ENCODE measurements at places on chromosomes 4 and X.
A peak's percentile ranks its signal among the peaks of the same experiment; 100 is the strongest.

GRCh38 chr4:72107456-72107855 is 75.7 kb downstream of the NPFFR2 start:
- DNase-seq, result no peak

DNA sequence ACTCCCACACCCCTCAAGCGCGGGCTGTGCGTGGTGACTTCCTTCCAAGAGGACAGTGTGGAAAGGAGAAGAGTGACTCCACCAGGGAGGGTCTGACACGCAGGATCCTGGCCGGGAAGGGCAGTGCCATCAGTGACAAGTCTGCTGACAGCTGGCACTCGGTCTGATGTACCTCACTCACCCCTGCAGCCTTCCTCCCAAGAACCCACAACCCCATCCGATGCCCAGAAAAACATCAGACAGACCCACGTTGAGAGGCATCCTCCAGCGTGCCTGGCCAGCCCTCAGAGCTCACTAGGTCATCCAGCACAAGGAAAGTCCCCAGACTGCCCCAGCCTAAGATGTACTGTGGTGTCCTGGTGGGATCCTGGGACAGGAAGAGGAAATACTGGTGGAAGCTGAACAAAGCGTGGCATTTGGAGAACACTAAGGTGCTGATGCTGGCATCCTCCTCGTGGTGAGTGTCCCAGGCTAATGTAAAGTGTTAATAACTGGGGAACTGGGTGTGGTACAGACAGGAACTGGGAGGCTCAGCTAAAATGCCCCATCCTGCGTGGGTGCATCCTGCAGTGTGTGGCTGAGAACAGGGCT is 200.0 kb upstream of the PSAPL1 start:
- no peak for DNase-seq

DNA sequence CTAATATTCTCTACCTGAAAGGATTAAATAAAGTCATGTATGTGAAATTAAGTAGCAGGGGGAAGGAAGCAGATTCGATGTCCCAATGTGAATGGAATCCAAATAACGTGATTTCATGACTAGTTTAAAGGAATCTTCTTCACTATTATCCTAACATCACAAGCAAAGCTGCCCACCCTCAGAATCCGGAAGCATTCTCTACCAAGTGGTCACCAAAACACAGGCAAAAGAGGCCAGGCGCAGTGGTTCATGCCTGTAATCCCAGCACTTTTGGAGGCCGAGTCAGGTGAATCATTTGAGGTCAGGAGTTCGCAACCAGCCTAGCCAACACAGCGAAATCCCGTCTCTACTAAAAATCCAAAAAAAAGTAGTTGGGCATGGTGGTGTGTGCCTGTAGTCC is 212.9 kb downstream of the LDB2 start:
- DNase-seq, result no peak

- no peak for DNase-seq
Measured at GRCh38 chr4:24179201-24179840, 289.5 kb upstream of the PPARGC1A start.

DNA sequence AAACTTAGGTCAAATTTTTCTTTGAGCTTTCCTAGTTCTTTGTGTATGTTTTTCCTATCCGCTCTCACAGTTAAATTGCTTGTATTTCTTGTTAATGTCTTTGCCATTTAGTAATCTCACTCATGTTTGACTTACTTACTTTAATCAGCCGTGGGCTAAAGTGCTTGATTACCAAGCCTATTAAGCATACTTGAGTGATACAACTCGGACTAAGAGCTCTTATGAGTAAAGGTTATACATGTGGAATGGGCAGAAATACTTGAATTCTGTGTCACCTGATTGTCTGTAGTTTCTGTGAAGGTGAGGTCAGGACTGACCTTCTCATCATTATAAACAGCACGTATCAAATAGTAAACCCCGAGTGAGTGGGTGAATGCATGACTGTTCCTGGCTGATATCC is 664.5 kb downstream of the PDHA2 start:
- no peak for DNase-seq

DNA sequence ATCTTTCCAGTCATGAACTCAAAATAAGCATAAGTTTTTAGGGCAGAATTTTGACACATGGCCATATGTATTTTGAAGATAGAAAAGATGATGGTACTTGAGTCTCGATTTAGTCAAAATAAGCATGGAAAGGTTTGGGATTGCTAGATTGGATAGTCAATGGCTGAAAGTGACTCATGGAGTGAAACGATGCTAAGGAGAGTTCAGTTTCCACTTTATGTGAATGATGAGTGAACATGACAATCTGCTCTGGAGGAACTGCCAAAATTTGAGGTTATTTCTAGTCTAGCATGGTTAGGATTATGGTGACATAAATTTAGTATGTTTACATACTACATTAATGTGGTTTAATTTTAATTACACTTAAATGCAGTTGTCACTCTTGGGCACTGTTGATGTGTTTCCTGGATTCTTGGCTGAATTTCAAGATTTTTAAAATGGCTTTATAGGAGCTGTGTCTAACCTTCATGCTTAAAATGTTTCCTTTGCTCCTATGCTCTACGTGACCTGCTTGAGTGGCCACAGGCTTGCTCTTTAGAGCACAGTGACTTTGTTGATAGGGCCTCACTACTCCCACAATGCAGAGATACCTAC is 17.1 kb downstream of the DDX3X start:
- no peak for DNase-seq

GRCh38 chr4:93066749-93067148 is 761.8 kb upstream of the ATOH1 start:
- no peak for DNase-seq

DNA sequence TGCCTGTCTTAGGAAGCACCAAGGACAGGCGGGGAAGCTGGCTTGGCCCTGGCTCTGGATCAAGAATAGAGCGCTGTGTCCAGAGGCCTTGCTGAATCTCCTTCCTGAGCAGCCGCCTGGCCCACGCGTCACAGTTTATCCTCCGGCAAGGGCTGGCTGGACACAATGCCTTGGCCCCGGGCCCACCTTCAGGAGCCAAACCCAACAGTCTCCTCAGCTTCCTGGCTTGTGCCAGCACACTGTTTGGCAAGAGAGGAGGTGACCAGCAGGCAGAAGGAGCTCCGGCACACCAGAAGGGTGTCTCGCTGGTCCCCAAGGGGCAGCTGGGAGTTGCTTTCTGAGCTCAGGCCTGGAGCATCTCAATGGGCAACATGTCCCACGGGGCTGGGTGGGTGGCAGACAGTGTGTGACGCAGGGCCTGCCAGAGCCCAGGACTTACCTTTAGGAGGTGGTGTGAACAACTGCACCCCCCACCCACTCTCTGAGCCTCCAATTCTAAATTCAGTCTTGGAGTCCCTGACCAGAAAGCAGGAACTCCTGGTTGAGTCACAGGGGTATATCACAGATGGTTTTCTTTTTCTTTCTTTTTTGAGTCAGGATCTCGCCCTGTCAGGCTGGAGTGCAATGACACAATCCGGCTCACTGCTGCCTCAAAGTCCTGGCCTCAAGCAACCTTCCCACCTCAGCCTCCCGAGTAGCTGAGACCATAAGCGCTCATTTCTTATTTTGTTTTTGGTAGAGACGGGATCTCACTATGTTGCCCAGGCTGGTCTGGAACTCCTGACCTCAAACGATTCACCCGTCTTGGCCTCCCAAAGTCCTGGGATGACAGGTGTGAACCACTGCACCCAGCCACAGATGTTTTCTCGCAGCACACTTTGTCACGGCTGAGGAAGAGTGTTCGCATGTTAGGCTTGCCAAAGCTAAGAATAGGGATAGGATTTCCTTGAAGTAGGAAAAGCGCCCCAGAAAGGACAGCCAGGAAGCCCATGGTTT is 361.2 kb downstream of the BCOR start:
- DNase-seq, result peak; percentile 80

DNA sequence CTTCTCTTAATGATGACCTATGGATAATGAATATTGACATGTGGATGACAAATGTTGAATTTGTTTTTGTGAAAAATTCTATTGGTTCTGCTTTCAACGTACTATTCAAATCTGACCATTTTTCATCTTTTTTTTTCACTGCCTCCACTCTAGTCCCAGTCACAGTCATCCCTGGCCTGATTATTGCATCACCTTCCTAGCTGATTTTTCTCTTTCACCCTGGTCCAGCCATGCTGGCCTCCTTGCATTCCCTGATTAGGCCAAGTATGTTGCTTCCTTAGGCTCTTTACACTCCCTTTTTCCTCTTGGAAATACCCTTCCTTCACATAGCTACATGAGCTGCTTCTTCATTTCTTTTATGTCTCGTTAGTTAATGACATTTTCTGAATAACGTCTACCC is 58.1 kb upstream of the MAP9 start:
- DNase-seq, result no peak

DNA sequence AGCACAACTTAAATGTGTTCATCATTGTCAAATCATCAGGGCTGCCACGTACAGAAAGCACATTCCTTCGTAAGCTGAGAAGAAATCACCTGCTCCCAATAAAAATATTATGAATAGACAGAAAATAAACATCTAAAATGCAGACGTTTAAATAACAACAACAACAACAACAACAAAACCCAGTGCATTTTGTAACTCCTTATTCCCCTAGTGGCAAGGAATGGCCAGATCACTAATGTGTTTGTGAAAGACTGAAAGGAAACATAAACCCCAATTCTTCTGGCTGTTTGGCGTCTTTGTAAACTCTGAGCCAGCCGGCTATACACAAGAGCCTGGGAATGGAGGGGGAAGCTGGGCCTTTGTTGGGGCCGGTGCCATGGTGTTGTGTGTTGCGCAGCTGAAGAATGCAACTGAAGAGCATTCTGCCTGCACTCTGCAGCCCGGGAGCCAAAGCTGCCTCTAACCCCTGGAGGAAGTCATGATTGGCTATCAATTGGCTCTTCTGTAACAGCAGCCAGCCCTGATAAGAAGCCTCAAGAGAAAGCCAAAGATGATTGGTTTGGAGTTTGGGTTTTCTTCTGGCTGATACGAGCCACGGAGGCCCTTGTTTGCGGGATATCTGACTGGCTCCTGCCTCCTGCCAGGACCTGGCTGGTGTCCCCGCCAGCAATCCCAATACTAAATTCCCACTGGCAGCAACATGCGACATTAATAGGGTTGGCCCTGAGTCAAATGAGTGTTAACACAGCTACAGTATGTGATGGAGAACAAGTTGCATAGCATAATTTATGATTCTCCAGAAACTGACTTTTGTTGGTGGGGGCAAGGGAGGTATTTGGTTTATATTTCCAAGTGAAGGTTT is 89.7 kb upstream of the TFDP3 start:
- DNase-seq, result no peak

- DNase-seq, result no peak
Measured at GRCh38 chrX:72048510-72049455, 82.9 kb downstream of the RTL5 start.

GRCh38 chr4:165814256-165815020 is 58.6 kb upstream of the TLL1 start:
- DNase-seq, result no peak

All from testis (tissue), 5 donors.